Activated CD8-positive, alpha-beta memory T cell treated with anti-CD3 and anti-CD28 coated beads, Interleukin-2, amount 10 ng/mL, durations not matched to agents 7 days and 5 days (primary cell): ENCODE measurements at places on chromosomes 7 and 10. TPM values are rescaled to one million over a fixed set of nuclear protein-coding genes. Genes with fewer than 3 reads are reported as not detected.

- no peak for DNase-seq
Observed at GRCh38 chr7:30752979-30753378, 1.0 kb downstream of the INMT start.

Gene DDC
- total RNA-seq = not detected

- DNase-seq = no peak
Observed at GRCh38 chr10:21976739-21977138, 26.8 kb downstream of the DNAJC1 start.

Gene ACTR3C
- 4.0 TPM for total RNA-seq

DNA sequence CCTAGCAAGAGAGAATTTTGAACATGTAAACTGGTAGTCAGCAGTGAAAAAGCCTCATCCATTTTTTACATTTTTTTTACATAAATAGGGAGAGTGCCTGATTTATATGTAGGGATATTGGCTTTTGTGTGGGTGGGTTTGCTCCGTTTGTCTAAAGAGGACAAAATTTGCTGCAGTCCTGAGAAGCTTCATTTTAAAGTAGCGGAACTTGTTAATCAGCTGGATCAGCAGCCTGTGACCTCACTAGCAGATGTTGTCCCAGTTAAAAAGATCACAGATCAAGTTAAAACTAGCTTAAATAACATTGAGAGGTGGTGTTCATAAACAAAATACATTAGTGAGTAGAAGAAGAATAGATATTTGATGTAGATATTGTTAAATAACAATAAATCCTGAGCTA lies 2.6 kb downstream of the ATRNL1 start:
- no peak for DNase-seq

- no peak for DNase-seq
Observed at GRCh38 chr10:21995557-21995956, 8.0 kb downstream of the DNAJC1 start.

Gene BLNK
- not detected for total RNA-seq

Gene VSTM4
- total RNA-seq = not detected

Gene CACNB2
- not detected for total RNA-seq

DNA sequence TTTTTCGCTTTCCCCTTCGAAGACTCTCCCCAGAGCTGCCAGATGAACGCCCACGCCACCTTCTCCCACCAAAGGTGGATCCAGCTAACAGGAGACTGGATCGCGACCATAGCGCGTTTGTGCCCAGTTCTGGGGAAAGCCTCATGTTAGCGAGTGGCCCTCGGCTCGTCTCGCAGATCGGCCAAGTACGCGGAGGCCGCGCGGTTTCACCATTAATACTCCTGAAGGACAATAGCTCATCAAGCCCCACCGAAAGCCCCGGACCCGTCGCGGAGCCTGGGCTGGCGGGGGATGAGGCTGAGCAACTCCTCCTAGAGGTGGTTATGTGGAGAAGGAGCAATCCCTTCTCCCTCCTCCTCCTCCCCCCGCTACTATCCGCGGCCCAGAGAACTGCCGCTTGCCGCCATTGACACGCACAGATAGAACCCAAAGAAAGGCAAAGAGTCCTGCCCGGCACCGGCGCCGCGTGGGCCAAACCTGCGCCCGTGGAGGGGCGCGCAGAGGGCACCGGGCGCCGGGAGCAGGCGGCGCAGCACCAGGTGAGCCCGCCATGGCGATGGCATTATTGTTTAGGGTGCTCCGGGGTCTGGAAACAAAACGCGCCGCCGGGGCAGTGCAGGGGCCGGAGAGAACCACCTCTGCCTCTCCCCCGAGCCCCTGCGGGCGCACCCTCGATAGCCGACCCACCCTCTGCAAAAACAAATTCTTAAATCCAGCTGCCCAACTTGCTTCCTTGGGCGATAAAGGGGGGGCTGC lies at the start of gene MACROH2A2:
MACROH2A2 (plus strand) TSS at position 385 of the 756 bp plus-strand sequence. CDS start 22,813 bp downstream, outside the sequence.
- no peak for DNase-seq

Gene MYOZ1
- total RNA-seq = not detected

DNA sequence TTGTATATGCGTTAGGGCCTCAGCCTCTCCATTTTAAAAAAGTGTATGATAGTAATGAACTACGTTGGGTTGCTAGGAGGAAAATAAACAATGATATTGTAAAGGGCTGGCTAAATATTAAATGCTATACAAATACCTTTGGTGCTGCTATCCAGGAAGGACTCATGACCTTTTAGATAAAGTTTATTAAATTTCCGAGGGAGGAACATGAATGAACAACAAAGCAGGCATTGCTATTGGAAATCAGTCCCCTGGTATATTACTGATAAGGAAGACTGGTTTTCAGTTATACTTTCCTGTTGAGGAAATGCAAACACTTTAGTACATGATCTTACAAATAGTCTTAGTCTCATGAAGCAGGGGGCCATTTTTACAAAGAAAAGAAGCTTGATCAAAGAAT lies 17.2 kb upstream of the AGR2 start:
- DNase-seq = no peak

Gene ATRNL1
- total RNA-seq = 0.87 TPM

Gene CNNM2
- total RNA-seq = 8.0 TPM

GRCh38 chr10:88792661-88793060 lies 9.9 kb upstream of the LIPM start:
- DNase-seq = no peak

DNA sequence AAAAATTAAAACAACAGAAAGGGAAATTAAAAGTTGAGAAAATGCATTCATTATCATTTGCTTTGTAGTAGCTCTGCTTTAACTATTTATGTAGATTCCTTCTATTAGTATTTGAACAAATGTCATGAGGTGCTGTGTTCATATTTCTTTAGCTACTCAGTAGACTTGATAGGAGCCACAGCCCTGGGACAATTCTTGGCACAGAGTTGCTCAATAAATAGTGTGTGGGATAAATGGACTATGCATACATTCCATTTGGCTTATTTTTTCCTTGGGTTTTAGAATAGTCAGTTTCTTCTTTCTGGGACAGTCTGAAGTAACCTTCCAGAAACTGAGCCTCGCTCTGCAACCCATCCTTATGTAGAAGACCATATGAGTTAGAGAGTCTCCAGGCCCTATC lies 13.4 kb downstream of the RPP30 start:
- DNase-seq = no peak

DNA sequence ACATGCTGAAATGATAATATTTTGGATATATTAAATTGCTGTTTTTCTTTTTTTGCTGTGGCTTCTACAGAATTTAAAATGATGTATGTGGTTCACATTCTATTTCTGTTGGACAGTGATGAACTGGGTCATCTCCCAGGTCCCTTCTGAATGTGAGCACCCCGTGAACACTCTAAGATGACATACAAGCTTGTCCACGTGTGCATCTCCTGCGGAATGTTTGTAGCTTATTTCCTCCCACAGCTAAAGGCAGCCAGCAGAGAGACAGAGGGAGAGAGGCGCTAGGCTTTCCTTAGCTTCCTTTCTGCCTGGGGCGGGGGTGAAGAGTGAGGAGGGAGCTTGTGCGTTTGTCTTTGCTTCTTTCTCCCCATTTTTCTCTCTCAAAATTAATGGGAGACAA lies 219.1 kb downstream of the EMX2 start:
- DNase-seq = no peak

Gene PNLIPRP2
- not detected for total RNA-seq

DNA sequence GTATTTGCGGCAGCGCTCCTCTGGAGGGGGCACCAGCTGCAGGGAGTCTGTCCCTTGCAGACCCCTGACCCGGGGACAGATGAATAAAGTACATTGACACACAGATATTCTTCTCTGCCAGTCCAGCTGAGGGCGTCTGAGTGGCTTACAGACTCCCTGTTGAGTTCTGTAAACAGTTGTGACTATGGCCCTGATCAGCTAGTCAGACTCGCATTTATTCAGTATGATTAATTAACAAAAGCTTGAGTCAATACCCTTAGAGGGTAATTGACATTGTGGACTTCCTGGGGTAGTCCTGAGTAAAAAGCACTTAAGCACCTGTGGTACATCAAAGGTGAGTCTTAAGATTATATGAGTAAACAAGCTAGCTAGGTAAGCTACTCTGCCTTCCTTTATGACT lies 21.0 kb downstream of the ANKRD30A start:
- DNase-seq = no peak

- no peak for DNase-seq
Observed at GRCh38 chr7:118003476-118003875, 130.2 kb upstream of the CTTNBP2 start.

DNA sequence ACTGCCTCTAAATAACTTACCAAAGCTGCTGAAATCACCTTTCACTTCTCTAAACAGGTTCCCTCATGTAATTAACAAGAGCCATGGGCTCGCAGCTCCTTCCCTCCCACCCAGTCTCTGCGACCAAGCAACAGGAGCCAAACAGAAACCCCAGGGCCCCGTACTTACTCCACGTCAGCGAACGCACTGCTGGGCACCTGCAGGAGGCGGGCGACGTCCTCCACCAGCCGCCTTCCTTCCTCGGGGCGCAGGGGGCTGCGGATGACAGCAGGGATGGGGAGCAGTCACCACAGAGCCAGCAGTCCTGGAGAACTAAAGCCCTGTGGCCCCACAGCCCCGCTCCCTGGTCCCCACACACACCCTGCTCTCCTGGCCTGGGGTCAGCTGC lies 477.0 kb downstream of the PTPRN2 start:
- DNase-seq = no peak

DNA sequence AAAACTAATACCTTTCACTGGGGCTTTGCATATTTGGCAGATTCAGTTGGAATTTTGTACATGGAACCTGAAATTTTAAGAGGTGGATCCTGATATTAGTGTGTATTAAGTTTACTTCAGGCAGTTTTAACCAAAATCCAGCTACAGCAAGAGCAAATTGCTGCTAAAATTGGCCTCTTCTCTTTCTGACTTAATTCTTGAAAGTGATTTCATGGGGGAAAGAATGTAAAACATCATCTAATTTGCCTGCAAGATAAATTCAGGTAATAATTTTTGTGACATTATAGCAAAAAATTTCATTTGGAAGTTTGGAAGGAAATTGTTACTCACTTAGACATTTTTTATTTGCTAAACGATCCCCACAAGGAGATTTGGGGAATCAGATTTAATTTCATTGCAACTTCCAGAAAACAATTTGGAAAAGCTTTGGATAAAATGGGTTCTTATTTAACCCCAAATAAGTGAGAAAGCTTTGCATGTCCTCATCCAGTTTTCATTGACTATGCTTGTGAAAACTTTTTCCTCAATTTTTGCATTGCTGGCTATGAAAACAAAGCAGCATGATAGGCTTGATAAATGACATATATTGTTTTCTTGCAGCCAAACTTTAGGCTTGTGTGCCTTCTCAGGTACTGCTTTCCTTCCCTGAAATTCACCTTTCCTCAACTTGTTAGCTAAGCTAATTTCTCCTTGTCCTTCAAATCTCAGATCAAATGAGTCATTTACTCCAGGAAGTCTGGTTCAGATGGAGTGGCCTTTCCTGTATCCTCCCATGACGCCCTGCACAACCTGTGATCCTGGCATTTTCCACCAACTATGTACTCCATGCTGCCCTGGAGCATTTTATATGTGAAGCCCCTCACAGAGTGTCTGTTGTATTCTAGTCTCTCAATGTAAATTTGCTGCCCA lies 27.4 kb upstream of the ZNF438 start:
- no peak for DNase-seq

DNA sequence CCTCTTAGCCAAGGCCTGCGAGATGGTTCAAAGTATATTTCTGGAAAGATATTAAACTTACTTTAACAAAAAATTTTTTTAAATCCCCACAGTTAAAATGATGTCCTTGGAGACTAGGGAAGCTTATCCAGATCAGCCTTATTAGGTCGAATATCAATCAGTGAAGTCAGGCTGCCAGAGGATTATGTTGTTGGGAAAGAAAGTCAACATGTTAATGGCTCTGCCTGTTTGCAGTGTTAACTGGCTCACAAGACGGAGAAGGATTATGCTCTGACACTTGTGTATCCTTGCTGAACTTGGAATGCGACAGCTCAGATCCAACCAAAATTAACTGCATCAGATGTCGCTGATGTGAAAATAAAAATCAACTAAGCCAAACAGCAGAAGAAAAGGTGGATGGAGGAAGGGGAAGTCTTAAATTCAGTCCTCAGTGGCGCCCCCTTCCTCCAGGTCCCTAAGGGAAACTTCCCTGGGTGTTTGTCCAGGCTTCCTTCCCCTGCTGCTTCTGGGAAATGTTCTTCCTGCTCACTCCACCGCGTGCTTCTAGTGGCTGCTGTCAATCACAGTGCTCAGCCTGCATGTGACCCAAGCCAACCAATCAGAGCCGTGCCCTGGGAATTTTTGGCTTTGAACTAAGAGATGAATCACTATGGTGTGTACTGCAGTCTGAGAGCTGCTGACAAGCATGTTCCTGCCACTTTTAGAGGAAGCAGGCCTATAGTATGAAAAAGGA lies 690.4 kb upstream of the NRP1 start:
- DNase-seq = no peak

DNA sequence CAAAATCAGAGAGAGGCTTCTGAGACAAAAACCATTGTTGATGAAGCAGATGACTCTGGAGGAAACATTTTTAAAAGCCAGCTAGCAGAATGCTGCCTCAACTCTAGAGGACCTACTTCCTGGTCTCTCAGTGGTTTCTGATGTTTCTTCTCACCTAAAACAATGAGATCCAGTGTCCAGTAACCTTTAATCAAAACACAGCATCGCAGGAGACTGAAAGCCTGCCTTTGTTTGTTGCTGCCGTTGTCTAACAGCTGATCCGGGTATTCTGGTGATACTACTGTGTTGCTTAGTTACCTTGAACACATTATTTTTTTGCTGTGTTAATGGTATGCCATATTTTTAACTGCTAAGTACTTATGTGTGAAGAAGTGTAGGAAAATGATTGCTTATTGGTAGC lies 70.9 kb downstream of the WIPF3 start:
- no peak for DNase-seq

DNA sequence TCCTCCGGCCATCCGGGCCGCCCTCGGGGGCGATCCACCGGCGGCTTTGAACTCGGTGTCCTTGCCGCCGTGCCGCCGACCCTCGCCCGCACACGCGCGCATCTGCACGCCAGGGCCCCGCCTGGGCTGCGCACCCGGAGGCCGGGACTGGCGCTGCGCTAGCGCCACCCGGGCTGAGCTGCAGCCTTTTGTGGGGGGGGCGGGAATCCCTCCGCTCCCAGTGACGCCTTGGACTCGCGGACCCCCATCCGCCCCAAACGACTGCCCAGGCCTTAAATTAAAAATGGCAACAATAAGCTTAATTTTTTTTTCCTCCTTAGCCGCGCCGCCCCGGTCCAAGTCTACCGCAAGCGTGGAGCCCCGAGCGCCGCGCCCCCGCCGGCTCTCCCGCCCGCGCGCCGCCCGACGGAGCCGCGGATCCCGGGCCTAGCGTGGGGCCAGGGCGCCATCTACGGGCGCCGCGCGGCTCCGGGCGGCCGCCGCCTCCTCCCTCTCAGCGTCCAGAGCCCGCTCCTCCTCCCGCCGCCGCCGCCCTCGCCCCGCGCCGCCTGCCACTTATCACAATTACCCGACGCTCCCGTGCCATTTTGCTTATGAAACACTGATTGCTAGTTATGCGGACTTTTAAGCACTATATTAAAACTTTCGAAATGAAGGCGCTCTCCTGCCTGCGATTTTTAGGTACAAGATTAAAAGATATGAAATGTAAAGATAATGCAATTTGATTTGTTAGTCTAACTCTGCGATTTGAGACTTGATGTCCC lies 7.5 kb upstream of the EBF3 start:
- DNase-seq = no peak

- DNase-seq = peak; percentile 42
Observed at GRCh38 chr7:65731562-65732035, 141.3 kb upstream of the VKORC1L1 start.
